ENCODE measurements at places on chromosomes 6 and 20.

GRCh38 chr20:56417911-56418310 is 5.9 kb downstream of the CASS4 start:
- no peak for DNase-seq
- no peak overlapping the region for H3K27ac ChIP-seq
- H3K27me3 ChIP-seq: no peaks in the 10 kb centered on the region

- no peaks in the 10 kb centered on the region for H3K36me3 ChIP-seq
- H3K4me3 ChIP-seq: no peak overlapping the region
- no peaks in the 10 kb centered on the region for H3K4me1 ChIP-seq
Measured at GRCh38 chr6:22437665-22438064, 131.7 kb upstream of the HDGFL1 start.

GRCh38 chr6:42190554-42191183 is 4.1 kb downstream of the GUCA1B start:
- H3K27me3 ChIP-seq: no peaks in the 10 kb centered on the region
- H3K4me3 ChIP-seq: no peak overlapping the region

DNA sequence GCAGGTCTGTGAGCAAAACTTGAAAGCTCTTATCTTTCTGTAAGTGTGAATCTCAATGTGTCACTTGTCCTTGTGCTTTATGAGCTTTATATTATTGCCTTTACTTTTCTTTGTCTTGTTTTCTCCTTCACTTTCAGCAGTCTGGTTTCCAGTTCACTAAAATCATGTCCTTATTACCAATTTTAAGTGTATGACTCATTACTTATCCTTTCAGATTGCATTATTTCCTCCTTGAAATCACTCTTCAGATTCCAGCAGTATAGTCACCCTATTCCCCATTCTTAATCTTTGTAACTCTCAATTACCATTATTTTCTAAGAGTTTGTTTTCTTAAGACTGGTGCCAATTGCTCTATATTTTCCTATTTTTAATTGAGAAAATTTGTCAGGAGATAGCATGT is 117.4 kb upstream of the GRIK2 start:
- no peaks in the 10 kb centered on the region for H3K27me3 ChIP-seq
- no peaks in the 10 kb centered on the region for H3K4me1 ChIP-seq
- no peak overlapping the region for H3K27ac ChIP-seq
- no peak overlapping the region for H3K4me3 ChIP-seq

DNA sequence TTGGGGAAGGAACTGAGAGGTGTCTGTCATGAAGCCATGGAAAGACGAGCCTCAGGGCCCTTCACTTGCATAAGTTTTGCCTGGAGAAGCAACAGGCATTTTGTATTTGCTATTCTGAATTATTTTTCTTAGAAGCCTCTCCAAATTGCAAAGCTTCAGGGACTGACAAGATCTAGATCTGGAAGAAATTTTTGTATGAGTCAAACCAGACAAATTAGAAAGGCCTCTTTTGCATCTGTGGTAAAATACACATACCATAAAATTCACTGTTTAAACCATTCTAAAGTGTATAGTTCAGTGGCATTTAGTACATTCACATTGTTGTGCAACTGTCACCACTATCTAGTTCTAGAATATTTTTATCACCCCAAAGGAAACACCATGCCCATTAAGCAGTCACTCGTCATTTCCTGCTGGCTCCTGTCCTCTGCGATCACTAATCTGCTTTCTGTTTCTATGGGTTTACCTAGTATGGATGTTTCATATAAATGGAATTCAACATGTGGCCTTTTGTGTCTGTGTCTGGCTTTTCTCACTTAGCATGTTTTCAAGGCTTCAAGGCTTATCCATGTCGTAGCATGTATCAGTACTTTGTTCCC is 269.1 kb downstream of the PHF3 start:
- H3K27me3 ChIP-seq: no peaks in the 10 kb centered on the region
- no peak for DNase-seq
- H3K36me3 ChIP-seq: no peaks in the 10 kb centered on the region
- no peaks in the 10 kb centered on the region for H3K4me1 ChIP-seq

GRCh38 chr6:24933266-24933665 is 2.5 kb downstream of the RIPOR2 start:
- peaks cover 5% of the 10 kb centered on the region for H3K36me3 ChIP-seq
- no peak for DNase-seq
- H3K4me1 ChIP-seq: peaks cover 23% of the 10 kb centered on the region
- no peak overlapping the region for H3K27ac ChIP-seq
- no peak overlapping the region for H3K4me3 ChIP-seq
- no peaks in the 10 kb centered on the region for H3K27me3 ChIP-seq

DNA sequence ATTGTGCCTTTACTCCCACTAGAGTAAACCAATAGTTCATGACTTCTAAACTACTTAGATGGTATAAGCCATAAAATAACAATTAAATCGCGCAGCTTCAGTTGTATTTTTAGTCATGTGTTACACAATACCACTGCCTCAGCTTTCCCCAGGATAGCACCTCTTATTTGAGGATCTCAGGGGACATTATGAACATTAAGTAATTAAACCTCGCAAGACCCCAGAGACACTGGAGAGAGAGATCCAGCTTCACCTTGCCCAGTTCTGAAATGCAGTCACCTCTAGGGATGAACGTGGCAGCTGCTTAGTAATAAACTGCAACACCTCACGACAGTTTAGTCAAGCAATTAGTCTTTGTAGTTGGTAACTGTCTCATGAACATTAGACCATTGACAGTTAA is 87.1 kb downstream of the CFAP61 start:
- H3K27ac ChIP-seq: no peak overlapping the region
- H3K27me3 ChIP-seq: no peaks in the 10 kb centered on the region
- no peak for DNase-seq

DNA sequence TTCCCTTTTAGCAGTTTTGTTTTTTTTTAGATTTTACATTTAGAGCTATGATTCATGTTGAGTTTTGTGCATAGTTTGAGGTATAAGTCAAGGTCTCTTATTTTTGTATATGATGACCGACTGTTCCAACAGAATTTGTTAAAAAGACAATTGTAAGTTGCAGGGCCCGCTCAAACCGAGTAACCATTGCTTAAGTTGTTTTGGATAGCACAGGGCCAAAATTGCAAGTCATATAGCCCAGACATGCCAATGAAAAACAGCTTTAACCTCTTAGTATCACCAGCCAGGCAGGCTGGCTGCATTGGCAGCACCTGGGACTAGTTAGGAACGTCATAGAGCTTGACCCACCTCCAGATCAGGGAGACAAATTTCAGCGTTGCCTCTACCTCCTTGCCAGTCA is 47.3 kb downstream of the PFDN4 start:
- H3K36me3 ChIP-seq: peaks cover 5% of the 10 kb centered on the region
- no peak overlapping the region for H3K4me3 ChIP-seq
- no peak for DNase-seq
- no peak overlapping the region for H3K27ac ChIP-seq
- H3K27me3 ChIP-seq: no peaks in the 10 kb centered on the region
- H3K4me1 ChIP-seq: no peaks in the 10 kb centered on the region

DNA sequence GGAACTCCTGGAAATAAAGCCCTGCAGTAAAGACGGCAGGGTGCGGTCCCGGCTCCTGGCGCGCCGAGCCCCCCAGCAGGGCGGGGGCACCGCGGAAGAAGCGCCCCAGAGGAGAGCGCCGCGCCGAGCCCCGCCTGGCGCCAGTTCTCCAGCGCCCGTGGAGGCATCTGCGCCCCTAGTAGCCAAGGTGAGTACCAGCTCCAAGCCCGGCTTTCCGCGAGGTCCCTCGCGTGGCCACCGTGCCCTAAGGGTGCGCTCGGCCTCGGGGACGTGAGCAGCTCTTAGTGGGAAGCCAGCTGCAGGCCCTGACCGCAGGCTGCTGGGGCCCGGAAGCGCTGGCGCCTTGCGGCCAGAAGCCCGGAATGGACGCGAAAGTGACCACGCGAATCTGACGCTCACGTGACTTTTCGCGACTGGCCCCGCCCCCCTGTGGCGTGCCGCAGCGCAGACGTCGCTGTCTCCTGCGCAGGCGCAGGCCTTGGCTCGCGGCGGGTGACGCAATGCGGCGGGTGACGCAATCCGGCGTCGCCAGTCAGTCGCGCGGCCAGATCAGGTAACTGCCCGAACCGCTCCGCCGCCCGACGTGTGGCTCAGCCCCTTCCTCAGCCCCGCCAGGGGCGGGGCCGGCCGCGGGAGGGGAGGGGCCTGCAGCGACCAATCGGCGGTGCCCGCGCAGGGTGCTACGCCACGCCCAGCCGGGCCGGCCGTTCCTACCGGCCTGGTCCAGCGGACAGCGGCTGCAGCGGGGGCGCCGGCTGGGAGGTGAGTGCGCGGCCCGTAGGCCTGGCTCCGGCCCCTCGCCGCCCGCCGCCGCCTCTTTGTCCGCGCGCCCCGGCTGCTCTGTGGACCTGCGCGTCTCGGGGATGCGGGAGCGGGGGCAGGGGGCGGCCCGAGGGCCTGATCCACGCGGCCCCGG is at the start of gene GZF1:
TSS of gene GZF1 (plus strand) at position 707 of the 916 bp plus-strand sequence. CDS start 2,202 bp downstream, outside the sequence.
- H3K4me1 ChIP-seq: no peaks in the 10 kb centered on the region
- peak within 1 kb of the TSS; percentile 40 for H3K27ac ChIP-seq
- H3K4me3 ChIP-seq: peak within 1 kb of the TSS; percentile 94
- DNase-seq: peak; percentile 99
- peaks cover 18% of the 10 kb centered on the region for H3K36me3 ChIP-seq

- no peaks in the 10 kb centered on the region for H3K27me3 ChIP-seq
- no peaks in the 10 kb centered on the region for H3K4me1 ChIP-seq
- no peak overlapping the region for H3K27ac ChIP-seq
- H3K36me3 ChIP-seq: no peaks in the 10 kb centered on the region
- DNase-seq: no peak
Measured at GRCh38 chr6:134925800-134926199, 24.1 kb downstream of the ALDH8A1 start.

- H3K36me3 ChIP-seq: peaks cover 7% of the 10 kb centered on the region
- DNase-seq: no peak
- H3K27me3 ChIP-seq: no peaks in the 10 kb centered on the region
Measured at GRCh38 chr20:34022839-34023234, 29.1 kb downstream of the RALY start.

GRCh38 chr20:24132246-24132645 is 143.7 kb upstream of the GGTLC1 start:
- H3K36me3 ChIP-seq: no peaks in the 10 kb centered on the region
- H3K27me3 ChIP-seq: no peaks in the 10 kb centered on the region
- H3K4me3 ChIP-seq: no peak overlapping the region
- no peak overlapping the region for H3K27ac ChIP-seq

DNA sequence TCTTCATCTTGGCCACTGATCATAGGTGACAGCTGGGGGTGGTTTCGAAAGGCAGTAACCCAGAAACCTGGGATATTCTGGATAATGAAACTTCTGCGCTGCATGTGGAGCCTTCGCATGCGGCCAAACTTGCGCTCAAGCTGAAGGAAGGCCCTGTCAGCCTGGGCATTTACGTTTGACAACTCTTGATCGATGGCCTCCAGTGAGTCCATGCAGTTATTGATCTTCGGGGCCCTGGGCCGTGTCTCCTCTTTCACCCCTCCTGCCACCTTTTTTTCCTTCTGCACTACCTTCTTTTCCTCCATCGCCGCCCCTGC is 729 bp downstream of the TSPYL4 start:
- H3K4me1 ChIP-seq: peaks cover 10% of the 10 kb centered on the region
- no peak overlapping the region for H3K27ac ChIP-seq
- no peak for DNase-seq
- no peaks in the 10 kb centered on the region for H3K27me3 ChIP-seq

DNA sequence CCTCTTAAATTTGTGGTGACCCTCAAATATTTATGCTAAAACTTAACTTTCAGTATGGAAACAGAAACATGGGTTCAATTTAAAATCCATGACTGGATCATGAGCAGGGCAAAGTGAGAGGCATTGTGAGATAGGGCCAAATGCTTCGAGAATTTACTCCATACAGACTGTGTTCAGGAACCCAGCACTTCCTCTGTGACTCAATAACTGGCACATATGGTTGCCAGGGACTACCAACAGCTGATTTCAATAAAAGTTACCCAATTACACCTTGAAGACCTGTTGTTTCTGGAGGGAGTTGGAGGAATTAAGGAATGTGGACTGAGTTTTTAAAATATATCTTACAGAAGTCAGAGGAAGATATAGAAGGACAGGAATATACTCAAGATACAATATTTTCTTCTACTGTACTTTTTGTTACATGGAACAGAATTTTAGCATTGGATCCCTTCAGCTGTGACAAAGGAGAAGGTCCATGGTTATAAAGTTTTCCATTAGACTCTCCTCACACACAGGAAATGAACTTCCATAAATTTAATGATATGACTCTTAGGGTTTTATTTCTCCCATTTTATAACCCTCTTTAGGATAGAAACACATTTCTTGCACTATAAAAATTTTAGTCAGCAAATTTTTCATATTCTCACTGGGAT is 258.5 kb downstream of the KHDC1L start:
- DNase-seq: no peak
- no peaks in the 10 kb centered on the region for H3K27me3 ChIP-seq
- no peak overlapping the region for H3K27ac ChIP-seq
- no peaks in the 10 kb centered on the region for H3K4me1 ChIP-seq
- no peak overlapping the region for H3K4me3 ChIP-seq
- H3K36me3 ChIP-seq: no peaks in the 10 kb centered on the region

DNA sequence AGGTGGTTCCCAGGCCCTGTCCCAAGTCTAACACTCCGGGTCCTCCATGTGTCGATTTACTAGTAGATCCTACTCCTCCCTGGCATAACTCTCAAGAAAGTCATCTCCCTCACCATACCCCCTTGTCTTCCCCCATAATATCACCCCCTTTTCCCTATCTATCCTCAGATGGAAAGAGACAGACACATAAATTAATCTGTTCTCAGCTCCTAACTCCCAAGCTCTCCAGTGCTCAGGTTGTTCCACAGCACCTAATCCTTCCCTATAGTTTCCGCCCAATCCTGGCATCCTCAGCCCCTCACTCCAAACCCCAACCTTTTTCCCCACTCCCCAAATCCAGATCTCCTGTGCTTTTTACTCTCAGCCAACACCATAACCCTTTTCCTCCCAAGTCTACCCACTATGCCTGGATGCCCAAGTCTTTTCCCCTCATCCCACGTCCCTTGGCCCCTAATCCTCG is 808 bp downstream of the ILRUN start:
- peaks cover 4% of the 10 kb centered on the region for H3K4me1 ChIP-seq
- no peaks in the 10 kb centered on the region for H3K36me3 ChIP-seq
- no peaks in the 10 kb centered on the region for H3K27me3 ChIP-seq
- H3K27ac ChIP-seq: no peak overlapping the region
- H3K4me3 ChIP-seq: peak overlapping the region; percentile 94

DNA sequence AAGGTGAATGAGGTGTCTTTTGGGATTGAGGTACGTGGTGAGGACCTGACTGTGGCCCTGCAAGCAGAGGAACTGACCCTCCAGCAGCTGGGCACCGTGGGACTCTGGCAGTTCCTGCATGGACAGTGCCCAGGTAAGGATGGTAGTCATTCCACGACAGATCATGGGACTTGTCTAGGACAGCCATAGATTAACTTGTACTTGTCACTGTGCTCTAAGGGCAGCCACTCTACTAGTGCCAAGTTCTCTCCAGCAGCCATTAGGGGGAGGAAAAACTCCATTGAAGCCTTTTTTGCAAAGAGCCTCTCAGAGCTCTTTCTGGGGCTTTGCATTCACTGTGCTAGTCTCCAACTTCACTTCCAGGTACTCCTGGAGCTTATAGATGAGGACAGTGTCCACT is 20.4 kb downstream of the TAF11 start:
- H3K27me3 ChIP-seq: no peaks in the 10 kb centered on the region
- H3K27ac ChIP-seq: no peak overlapping the region

All from H9 (cell line).